ENCODE measurements at places on chromosomes 12 and 14.
A peak's percentile ranks its signal among the peaks of the same experiment; 100 is the strongest.

DNA sequence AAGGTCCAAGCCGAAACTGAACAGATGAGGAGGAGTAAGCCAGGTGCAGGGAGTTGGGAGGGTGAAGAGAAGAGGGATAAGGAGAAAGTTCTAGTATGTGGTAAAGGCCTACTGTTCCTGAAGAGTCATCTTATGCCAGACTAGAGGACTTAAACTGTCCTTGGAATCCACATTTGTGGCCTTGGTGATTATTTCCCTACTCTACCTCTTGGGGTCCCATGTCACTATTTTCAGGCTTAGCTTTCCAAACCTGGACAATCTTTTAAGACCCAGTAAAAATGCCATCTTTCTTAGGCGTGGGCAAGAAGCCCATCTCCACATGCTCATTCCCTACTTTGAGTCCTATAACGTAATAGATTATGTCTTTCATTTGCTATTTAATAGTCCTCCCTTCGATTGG is 40.1 kb upstream of the CRY1 start:
- no peak for DNase-seq

DNA sequence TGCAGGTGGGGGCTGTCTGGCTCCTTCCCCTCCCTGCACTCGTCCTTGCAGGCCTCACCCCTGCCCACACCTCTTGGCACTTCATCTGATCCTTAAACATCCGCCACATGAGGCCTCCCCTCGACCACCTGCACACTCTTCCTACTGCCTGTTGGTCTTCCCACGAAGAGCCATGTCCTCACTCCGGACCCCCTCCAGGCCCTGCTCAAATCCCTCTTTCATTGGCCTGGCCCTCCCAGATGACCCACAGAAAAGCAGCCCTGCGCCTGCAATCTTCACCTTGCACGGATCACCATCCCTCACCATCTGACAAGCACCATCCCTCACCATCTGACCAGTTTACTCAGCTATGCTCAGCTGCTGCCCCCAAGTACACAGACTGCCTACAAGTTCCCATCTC is 193.6 kb downstream of the BCL11B start:
- DNase-seq, result no peak

DNA sequence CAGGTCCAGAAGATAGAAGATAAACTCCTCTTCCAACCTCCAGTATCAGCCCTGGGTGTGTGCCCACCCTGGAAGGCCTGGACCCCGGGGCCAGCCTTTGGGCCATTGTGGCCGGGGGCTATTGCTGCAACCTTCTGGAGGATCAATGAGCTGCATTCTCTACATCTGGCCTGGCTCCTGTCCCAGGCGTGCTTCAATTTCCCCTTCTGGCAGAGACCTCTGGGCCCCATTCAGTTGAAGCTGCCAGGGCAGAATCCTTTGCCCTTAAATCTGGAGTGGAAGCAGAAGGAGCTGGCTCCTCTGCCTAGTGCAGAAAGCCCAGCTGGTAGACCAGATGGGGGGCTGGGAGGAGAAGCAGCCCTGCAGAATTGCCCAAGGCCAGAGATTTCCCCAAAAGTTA is 10.0 kb downstream of the NYNRIN start:
- no peak for DNase-seq

DNA sequence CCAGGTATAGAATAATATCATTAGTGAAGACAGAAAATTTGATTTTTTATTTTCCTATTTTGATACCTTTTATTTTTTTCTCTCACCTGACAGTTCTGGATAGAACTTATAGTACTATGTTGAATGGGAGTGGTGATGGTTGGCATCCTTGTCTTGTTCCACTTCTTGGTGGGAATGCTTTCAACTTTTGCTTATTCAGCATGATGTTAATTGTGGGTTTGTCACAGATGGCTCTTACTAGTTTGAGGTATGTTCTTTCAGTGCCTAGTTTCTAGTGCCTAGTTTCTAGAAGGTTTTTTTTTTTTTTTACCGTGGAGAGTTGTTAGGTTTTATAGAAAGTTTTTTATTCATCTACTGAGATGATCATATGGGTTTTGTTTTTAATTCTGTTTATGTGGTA is 516.3 kb upstream of the NOVA1 start:
- no peak for DNase-seq

DNA sequence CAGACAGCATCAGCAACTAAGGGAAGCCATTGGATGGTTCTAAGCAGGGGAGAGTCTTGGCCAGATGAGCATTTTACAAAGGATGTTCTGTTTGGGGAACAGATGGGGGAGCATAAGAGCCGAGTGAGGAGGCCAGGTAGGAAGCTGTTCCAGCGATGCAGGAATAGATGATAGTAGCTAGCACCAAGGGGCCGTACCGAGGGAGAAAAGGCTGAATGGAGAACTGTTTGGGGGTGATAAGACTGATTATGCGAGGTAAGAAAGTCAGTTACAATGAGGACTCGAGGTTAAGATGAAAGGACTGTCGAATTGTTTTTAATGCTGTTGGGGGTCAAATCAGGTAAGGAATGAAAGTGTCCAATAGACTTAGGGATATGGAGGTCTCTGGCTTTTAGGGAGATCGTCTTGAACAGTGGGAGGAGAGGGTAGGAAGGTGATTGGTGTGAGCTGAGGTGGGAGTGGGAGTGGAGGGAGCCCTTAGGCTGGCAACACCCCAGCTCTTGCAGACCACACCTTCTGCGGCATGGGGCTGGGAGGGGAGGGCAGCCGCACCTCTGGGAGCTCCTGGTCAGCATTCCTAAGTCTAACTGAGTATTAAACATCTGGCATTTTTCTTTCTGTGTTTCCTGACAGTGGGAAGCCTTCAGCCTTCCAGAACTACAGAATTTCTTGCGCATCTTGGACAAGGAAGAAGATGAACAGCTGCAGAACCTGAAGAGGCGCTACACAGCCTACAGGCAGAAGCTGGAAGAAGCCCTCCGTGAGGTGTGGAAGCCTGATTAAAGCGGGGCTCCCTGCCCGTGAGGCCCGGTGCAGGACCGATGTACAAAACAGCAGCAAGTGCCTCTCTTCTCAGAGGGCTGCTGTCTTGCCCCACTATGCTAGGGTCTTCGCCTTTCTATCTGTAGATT is 64.8 kb downstream of the GNS start:
- DNase-seq, result no peak

- no peak for DNase-seq
Measured at GRCh38 chr14:67370830-67371229, 10.7 kb downstream of the EIF2S1 start.

GRCh38 chr12:115481141-115481540 is 796.4 kb downstream of the MED13L start:
- DNase-seq, result no peak

DNA sequence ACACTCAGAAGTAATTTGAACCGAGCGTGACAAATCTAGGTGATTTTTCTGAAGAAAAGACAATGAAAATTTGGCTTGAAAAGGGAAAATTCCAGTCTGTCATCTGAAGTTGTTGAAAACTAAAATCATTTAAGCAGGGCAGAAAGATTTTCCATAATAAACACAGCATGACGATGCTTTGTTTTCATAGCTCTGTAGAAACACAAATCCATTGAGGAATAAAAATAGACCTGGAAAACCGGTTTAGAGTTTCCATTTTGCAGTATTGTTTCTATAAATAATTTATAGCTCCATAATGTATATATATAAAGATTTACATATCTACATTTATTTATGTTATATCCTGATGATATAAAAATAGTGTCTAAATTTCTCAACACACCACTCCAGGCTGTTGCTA is 1918.5 kb upstream of the FLRT2 start:
- DNase-seq, result no peak

GRCh38 chr14:94021001-94021400 is 5.1 kb upstream of the OTUB2 start:
- DNase-seq, result no peak

DNA sequence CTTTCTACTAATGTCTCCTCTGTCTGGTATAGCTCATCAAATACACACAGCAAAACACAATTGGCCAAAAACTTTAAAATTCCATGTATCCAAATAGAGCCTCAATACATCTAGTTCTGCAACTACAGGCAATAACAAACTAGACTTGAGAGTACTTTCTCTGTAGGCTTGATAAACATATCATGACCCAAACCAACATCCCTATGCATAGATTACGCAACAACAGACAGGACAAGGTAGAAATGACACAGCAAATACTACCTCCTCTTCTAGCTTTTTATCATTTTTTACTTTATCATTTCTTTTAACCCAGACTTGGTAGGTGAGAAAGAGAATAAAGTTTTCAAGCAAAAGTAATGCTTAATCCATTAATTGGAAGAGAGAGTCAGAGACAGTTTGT is 41.8 kb downstream of the EML5 start:
- DNase-seq, result no peak

DNA sequence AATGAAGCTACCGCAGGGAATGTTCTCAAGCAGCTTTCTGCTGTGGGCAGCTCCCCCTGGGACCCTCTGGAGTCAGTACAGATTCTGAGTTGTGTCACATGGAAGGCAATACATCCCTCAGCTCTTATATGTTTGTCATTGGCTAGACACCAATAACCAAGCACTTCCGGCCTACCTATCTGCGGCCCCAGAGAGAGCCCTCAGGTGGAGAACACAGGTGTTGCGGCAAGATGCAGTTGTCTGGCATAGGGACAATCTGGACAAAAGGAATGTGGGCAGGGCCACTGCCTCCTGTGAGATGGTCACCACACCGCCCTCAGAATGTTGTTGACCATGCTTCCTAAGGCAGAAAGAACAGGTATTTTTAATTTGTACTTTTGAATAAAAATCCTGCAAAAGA is 118.7 kb downstream of the BRMS1L start:
- peak; percentile 42 for DNase-seq

- DNase-seq, result peak; percentile 39
Measured at GRCh38 chr12:117494833-117495655, 133.6 kb upstream of the NOS1 start.

GRCh38 chr14:34678306-34678705 is 36.1 kb downstream of the CFL2 start:
- DNase-seq, result no peak

DNA sequence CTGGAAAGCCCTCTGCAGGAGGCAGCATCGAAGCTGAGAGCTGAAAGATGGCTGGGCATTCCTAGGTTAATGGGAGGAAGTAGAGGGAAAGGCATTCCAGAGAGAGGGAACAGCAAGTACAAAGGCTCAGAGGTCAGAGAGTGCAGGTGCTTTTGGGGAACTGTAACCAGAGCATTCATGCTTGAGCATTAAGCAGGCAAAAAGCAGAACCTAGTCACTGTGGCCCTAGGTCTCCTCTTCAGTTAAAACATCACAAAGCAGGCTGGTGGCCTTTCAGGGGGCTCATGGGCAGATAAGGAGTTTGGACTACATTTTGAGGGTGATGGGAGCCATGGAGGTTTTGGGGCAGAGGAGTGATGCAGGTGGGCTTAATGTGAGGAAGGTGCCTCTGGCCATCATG is 169.2 kb upstream of the MYL2 start:
- DNase-seq, result no peak

- peak; percentile 62 for DNase-seq
Measured at GRCh38 chr14:93231129-93231979, 24.3 kb downstream of the UBR7 start.

DNA sequence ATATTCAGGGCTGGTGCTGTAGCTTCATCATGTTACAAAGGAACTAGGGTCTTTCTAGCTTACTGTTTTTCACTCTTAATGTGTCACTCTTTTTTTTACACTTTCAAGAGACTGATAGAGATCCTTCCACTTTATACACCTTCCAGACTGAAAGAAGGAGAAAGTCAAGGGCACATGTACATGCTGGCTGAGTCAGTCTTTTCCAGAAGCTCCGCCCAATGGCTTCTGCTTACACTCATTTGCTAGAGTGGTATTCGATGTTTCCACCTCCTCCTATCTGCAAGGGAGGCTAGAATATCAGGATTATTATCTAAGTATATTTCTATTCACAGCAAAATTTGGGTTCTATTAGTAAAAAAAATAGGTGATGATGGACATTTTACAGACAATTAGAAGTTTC is 325.8 kb upstream of the OR4E1 start:
- DNase-seq, result no peak

DNA sequence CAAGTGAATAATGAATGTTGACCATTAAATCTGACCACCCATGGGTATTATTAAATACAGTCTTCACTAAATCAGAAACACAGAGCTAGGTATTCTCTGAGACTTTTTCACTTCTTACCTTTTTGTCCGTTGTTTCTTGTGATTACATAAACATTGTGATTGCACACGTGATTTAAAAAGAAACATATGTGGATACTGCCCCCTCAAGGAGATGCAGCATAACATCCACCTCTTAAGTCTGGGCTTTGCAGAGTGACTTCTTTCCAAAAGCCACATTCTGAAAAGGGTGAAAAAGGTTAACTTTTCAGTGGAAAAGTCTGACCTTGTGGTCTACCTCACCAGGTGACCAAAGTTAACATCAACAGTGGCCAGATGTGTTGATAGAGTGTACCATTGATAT is 185.5 kb upstream of the FAR2 start:
- no peak for DNase-seq

- DNase-seq, result peak; percentile 17
Measured at GRCh38 chr14:93090826-93091555, 24.7 kb downstream of the ITPK1 start.

- no peak for DNase-seq
Measured at GRCh38 chr12:109477963-109478315, 505 bp downstream of the UBE3B start.

GRCh38 chr12:67288561-67288960 is 19.4 kb downstream of the CAND1 start:
- DNase-seq, result no peak

DNA sequence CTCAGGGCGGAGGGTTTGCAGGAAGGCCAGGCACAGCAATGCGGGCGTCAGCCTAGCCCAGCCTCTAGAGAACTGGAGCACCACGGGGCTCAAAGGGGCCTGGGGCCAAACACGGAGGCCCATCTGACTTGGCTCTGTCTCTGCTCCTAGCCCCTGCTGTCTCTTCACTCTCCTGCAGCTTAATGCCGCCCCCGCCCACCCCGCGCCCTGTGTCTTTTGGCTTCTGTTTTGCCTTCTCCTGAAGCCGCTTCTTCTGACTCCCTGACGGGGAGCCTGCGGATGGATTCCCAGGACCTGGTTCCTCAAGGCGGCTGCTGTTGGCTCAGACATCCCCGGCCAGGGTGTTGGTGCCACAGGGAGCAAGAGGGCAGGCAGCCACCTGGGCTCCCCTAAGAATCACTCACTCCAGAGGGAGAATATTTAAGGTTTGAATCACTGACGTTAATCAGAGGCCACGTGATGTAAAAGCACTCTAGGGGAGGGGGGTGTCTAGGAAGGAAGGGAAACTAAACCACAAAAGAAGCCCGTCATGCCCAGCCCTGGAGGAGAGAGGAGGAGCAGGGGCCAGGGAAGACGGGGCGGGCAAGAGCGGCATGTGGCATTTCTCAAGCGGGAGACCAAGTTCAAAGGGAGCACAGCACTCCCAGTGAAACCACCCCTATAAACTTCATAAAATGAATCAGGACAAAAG is 36.9 kb upstream of the PRMT8 start:
- no peak for DNase-seq

GRCh38 chr14:63478437-63478852 is 64.7 kb downstream of the PPP2R5E start:
- DNase-seq, result no peak

DNA sequence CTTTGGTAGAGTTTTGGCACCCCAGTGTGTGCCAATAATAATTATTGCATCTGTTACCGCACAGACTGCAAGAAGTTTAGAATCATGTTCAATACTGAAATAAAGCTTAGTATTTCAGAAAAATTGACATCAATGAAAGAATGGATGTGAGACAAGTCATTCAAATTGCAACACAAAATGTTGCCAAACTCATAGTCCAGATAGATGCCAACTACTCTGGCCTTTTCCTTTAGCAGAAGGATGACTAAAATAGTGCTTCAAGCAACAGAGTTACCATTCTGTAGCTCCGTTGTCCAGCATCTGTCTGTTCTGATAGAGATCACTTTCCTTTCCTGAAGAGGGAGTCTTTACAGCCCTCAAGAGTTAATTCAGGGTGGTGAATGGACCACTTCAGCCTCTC is 77.5 kb downstream of the LIN7A start:
- no peak for DNase-seq

- no peak for DNase-seq
Measured at GRCh38 chr12:105342464-105342863, 12.0 kb downstream of the C12orf75 start.
